Small intestine (tissue), 16 donors: ENCODE measurements at places on chromosomes 7 and 10.

DNA sequence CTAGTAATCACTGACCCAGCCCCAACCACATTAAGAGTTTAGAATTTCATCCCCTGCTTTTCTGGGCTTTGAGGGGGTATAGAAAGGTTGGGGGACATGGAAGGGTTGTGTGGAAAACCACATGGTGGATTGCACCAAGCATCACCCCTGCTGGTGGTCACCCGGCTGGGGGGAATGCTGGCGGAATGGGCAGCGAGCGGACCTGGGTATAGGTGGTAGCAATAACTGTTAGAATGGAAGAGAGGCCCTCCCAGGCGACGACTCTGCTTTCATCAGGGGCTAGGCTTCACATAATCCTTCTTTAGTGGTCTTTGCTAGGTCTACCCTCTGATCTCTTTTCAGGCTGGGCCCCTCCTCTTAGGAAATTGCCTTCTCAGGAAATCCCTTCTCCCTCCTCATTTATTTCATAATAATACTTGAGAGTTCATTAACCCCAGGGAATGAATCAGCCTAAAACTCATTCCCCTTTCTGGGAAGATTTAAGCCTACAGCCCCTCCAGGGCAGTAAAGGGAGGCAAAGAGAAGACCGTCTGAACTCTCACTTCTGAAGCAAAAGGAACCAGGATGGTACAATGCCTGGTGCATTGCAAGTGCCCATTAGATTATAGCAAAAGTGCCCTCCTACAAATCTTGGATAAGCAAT, 90.7 kb upstream of the LEP start:
- DNase-seq = no peak
- H3K36me3 ChIP-seq = no peaks in the 10 kb centered on the region
- no peak overlapping the region for H3K27ac ChIP-seq
- no peak overlapping the region for H3K4me3 ChIP-seq

- H3K27me3 ChIP-seq = no peaks in the 10 kb centered on the region
- H3K4me3 ChIP-seq = no peak overlapping the region
- H3K36me3 ChIP-seq = no peaks in the 10 kb centered on the region
- no peaks in the 10 kb centered on the region for H3K4me1 ChIP-seq
Measured at GRCh38 chr10:68153473-68154210, 44.4 kb downstream of the MYPN start.

DNA sequence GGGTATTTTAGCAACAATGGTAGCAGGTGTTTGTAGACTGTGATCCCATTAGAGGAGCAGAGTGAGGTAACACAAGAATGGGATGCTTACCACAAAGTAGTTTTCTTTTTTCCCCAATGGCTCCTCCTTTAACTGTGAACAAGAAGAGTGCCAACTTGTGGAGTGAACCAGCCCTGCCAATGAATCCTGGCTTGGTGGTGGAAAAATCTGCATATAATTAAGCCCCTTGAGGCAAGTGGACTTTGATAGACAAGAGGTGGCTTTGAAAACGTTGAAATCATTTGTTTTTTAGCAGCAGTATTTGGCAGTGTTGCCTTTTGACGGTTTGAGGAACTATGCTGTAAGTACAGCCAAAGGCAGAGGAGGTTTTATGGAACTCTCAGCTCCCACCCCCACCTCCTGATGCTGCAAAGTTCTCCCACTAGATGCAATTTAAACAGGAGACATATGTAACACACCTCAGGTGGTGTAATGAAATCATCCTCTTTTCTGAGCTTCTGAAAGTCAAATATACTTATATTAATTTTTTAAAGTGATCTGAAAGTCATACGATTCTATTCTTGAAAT, 295.6 kb downstream of the DPP6 start:
- no peaks in the 10 kb centered on the region for H3K36me3 ChIP-seq
- no peak for DNase-seq
- H3K4me1 ChIP-seq = no peaks in the 10 kb centered on the region
- no peak overlapping the region for H3K4me3 ChIP-seq

GRCh38 chr7:97422046-97422445, 304.5 kb downstream of the SDHAF3 start:
- DNase-seq = no peak
- H3K27ac ChIP-seq = no peak overlapping the region
- H3K4me1 ChIP-seq = no peaks in the 10 kb centered on the region
- H3K36me3 ChIP-seq = no peaks in the 10 kb centered on the region
- H3K27me3 ChIP-seq = no peaks in the 10 kb centered on the region

DNA sequence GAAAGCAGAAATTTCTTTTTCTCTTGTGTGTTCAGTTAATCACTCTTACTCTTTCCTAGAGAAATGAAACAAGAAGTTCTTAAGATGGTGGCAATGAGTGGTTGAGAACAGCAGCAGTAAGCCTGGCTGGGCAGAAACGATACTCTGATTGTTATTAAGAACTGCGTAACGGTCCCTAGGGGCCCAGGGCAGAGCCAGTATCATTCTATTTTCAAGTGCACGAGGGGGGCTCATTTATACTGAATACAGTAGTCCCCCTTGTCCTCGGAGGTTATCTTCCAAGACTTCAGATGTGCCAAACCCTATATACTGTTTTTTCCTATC, 64.9 kb downstream of the EEPD1 start:
- DNase-seq = no peak
- no peak overlapping the region for H3K27ac ChIP-seq
- H3K4me1 ChIP-seq = peaks cover 3% of the 10 kb centered on the region
- no peaks in the 10 kb centered on the region for H3K36me3 ChIP-seq

DNA sequence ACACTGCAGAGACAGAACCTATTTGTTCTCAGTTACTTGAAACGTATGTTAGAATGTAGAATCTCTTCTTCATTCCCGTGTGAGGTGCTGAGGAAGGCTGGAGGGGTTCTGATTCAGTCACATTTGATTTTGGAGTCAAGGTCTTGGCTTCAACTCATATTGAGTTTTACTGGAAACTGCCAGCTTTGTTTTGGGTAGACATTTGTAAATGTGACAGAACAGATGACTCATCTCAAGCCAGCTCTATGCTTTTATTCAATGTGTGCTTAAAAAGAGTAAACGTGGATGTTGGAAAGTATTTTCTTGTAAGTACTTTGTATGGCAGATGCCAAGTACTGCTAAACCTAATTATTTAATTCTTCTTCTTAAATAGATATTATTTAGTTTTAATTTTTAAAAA, 780.8 kb upstream of the C7orf33 start:
- DNase-seq = no peak
- no peaks in the 10 kb centered on the region for H3K27me3 ChIP-seq
- no peak overlapping the region for H3K27ac ChIP-seq

DNA sequence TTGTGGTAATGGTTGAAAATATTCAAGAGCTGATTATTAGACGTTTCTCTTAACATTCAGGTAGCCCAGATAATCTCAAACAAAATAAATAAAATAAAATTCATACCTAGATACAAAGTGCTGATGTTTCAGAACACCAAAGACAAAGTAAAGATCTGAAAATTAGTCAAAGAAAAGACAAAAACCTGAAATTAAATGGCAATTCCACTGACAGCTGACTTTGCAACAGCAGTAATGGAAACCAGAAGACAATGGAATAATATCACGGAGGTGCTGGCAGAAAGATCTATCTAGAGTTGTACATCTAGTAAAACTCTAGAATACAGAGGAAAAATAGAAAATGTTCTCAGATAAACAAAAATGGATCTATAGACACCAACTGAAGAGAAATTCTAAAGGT, 58.0 kb upstream of the IKZF1 start:
- no peaks in the 10 kb centered on the region for H3K4me1 ChIP-seq
- H3K27me3 ChIP-seq = no peaks in the 10 kb centered on the region
- no peaks in the 10 kb centered on the region for H3K36me3 ChIP-seq
- H3K27ac ChIP-seq = no peak overlapping the region

DNA sequence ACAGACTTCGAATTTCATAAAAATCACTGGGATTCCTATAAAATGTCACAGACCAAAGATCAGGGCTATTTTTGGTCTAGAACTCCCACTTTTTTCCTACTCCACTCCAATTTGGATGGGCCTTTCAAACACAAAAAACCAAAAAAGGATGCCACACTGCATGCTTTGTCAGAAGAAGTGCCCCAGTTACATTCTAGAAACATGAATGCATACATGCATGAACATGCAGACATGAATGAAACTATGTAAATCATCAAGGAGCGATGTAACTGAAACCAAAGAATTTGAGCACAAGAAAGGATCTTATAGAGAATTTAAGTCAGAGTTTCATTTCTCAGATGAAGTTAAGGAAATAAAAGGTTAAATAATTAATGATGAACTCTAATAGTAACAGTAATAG, 31.8 kb upstream of the FAM133B start:
- no peak overlapping the region for H3K27ac ChIP-seq
- no peaks in the 10 kb centered on the region for H3K27me3 ChIP-seq
- H3K4me1 ChIP-seq = no peaks in the 10 kb centered on the region
- H3K4me3 ChIP-seq = no peak overlapping the region

- no peaks in the 10 kb centered on the region for H3K27me3 ChIP-seq
- H3K4me1 ChIP-seq = no peaks in the 10 kb centered on the region
- peaks cover 2% of the 10 kb centered on the region for H3K36me3 ChIP-seq
- DNase-seq = no peak
Measured at GRCh38 chr7:28725045-28725642, 233.0 kb downstream of the TRIL start.

DNA sequence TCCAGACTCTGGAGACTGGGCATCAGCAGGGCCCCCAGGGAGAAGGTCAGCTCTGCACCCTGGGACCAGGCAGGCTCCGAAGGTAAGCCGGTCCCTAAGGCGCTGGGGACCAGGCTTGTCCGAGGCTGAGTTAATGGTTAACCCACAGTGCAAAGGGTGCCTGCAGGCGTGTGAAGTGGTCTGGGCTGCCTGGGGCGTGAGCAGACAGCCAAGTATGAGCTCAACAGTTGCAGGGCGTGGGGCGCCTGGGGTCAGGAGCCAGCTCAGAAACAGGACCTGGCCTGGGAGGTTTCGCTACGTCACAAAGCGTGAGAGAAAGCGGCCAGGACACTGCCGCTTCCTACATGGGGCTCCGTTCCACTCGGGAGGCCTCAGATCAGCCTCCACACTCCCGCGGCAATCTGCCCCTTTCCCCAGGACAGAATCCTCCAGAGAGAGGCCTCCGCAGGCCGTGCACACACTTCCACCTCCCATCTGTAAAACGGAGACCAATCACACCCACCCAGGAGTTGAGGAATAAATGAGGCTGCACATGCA, 16.0 kb downstream of the PDGFA start:
- peak; percentile 99 for DNase-seq
- H3K27me3 ChIP-seq = no peaks in the 10 kb centered on the region
- peak overlapping the region; percentile 100 for H3K27ac ChIP-seq
- H3K4me1 ChIP-seq = peaks cover 6% of the 10 kb centered on the region
- no peak overlapping the region for H3K4me3 ChIP-seq

DNA sequence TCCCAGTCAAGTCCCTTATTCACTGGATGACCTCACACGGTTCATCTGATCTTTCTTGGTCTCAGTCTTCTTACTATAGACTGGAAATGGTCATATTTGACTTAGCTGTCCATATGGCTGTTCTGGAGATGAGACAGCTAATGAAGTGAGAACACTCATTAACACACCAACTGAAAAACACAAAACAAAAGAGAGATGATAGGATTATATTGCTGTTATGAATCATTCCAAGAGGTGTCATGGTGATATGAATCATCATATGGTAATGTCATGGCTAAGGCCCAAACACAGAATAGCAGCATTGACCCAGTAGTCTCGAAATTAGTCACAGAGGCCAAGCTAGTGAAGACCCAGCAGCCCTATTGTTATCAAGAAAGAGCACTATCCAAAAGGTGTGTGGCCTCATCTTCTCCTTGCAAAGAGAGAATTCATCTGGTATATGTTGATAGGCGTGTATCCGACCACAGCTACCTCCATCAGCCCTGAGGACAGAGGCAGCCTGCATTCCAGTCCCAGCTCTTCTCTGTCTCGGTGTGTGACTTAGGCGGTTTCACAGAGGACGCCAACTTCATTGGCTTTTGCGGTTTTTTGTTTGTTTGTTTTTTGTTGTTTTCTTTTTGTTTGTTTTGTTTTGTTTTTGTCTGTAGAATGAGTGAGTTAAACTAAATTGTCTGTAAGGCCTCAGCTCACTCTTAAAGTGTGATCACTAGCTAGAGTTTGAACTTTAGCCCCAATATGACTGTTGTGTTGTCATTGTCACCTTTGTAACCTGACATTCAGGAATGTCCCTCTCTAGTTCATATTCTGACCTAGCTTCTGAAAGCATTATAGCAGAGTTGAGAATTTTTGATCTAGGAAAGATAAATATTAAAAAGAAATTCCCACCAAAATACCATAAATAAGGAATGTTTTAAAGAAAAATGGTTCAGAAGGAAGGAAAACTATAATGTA, 97.4 kb upstream of the PDCD4 start:
- H3K4me1 ChIP-seq = peaks cover 42% of the 10 kb centered on the region
- no peaks in the 10 kb centered on the region for H3K36me3 ChIP-seq
- no peaks in the 10 kb centered on the region for H3K27me3 ChIP-seq
- H3K27ac ChIP-seq = peak overlapping the region; percentile 93
- H3K4me3 ChIP-seq = no peak overlapping the region
- peak; percentile 90 for DNase-seq

- no peak overlapping the region for H3K27ac ChIP-seq
- no peaks in the 10 kb centered on the region for H3K4me1 ChIP-seq
- H3K36me3 ChIP-seq = no peaks in the 10 kb centered on the region
- no peak for DNase-seq
Measured at GRCh38 chr7:9983048-9983447, 990.6 kb upstream of the PHF14 start.

DNA sequence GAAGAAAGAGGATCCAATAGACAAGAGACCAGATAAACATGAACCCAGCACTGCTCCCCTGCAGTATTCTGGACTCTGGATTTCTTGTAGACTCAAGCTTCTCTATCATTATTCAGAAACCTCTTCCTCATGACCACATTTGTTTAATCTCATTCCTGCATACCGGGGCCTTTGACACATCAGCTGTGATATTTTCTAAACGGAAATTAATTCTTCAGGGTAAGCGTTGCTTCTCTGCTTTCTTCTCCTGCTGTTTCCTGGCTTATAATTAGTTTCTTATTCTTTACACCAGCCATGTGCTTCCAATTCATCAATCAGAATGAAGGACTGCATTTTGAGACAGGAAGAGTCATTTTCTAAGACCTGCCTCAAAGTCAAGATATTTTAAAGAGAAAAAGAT, 54.2 kb upstream of the TARP start:
- no peaks in the 10 kb centered on the region for H3K4me1 ChIP-seq
- H3K36me3 ChIP-seq = no peaks in the 10 kb centered on the region
- no peak overlapping the region for H3K4me3 ChIP-seq
- no peak overlapping the region for H3K27ac ChIP-seq

DNA sequence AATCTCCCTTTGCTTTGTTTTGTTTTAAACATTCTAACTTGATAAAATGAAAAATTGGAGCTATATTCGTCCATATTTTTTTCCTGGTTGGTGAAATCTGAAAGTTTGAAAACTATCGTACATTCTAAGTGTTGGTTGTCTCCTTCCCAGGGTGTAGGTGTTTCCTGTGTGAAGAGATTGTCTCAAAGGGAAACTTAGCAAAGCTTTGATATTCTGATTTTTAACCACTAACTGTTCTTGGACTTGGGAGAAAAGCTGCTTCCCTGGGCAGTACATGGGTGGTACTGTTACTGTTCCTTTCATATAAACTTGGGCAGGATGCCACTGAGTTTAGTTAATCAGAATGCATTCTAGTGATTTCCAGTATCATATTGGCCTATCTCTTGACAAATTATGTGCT, 253.5 kb upstream of the LRGUK start:
- H3K36me3 ChIP-seq = no peaks in the 10 kb centered on the region
- no peaks in the 10 kb centered on the region for H3K4me1 ChIP-seq
- no peak overlapping the region for H3K4me3 ChIP-seq
- no peak for DNase-seq
- H3K27ac ChIP-seq = no peak overlapping the region
- no peaks in the 10 kb centered on the region for H3K27me3 ChIP-seq

GRCh38 chr7:16071246-16071857, 350.0 kb downstream of the CRPPA start:
- no peak overlapping the region for H3K4me3 ChIP-seq
- H3K4me1 ChIP-seq = no peaks in the 10 kb centered on the region
- H3K36me3 ChIP-seq = no peaks in the 10 kb centered on the region
- peak; percentile 63 for DNase-seq
- no peaks in the 10 kb centered on the region for H3K27me3 ChIP-seq
- no peak overlapping the region for H3K27ac ChIP-seq
